ENCODE measurements at places on chromosomes 1 and 21.

DNA sequence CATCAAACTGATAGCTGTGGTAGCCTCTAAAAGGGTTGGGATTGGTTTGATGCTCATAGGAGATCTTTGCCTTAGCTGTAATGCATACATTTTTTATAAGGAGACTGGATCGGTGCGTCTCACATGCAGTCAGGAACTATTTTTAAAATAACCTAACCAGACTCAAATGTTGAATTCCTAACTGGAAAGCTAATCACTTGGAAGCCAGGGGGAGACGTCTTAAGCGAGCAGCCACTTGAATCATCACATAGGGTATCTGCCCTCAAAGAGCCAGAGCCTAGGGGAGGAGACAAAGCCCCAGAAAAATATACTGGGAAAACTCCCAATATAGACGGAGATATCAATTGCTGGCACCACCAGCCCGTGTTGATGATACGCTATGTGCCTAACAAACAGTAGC, 61.7 kb upstream of the PUM1 start:
- no peak for DNase-seq

- DNase-seq: no peak
Measured at GRCh38 chr1:41351262-41352151, 9.7 kb upstream of the FOXO6 start.

DNA sequence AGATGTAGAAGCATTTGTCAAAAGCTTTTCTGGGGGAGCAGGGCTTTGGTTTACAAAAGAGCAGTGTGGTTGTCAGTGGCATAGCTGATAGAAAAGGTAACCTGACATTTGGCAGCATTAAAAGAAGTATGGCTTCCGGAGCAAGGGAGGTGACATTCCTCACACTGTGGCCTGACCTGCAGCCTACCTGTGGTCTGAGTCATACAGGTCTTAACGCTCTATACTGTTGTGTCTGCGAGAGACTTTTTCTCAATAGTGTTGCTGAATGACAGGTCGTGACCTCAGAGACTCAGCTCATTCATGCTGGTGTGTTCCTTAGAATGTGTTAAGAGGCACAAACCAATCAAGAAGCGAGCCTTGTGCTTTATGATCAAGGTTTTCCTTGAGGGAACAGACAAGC, 19.3 kb downstream of the PHGDH start:
- no peak for DNase-seq

DNA sequence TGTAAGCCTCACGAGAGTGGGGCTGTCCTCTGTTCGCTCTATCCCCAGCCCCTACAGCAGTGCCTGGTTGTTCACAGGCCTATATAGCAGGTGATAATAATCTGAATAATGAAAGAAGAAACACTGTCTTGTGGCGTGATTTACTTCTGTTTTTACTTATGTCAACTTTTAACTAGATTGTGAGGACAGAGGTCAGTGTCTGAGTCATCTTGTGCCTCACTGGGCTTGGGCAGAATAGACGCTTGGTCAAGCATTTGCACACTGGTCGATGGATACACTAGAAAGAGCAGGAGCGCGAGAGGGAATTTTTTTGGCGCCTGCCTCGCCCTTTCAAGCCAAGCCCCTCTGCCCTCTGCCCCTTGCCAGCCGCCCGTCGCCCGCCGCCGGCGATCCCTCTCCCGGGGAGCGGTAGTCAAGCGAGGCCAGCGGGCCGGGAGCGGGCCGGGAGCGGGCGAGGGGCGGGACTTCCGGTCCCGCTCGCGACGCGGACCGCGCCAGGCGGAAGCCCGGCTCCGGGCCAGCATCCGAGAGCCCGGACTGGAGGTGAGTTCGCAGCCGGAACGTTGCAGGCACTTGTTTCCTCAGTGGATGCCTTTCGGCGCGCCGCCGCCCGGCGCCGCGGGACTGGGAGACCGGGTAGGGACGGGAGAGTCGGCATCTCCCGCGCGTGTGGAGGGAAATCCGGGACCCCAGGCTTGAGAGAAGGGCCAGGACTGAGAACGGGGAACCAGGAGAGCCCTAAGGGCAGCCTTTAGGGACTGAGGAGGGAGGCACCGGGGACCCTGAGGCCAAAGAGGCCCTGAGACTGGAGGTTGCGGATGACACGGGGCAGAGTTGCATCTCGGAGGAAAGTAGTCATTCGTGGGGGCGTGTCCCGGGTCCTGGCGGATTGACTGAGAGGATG, at the start of gene DISP1:
Gene DISP1, plus strand, starts transcription at position 504 of the 904 bp plus-strand sequence. CDS start 127,785 bp downstream, outside the sequence.
- DNase-seq: peak; percentile 93

DNA sequence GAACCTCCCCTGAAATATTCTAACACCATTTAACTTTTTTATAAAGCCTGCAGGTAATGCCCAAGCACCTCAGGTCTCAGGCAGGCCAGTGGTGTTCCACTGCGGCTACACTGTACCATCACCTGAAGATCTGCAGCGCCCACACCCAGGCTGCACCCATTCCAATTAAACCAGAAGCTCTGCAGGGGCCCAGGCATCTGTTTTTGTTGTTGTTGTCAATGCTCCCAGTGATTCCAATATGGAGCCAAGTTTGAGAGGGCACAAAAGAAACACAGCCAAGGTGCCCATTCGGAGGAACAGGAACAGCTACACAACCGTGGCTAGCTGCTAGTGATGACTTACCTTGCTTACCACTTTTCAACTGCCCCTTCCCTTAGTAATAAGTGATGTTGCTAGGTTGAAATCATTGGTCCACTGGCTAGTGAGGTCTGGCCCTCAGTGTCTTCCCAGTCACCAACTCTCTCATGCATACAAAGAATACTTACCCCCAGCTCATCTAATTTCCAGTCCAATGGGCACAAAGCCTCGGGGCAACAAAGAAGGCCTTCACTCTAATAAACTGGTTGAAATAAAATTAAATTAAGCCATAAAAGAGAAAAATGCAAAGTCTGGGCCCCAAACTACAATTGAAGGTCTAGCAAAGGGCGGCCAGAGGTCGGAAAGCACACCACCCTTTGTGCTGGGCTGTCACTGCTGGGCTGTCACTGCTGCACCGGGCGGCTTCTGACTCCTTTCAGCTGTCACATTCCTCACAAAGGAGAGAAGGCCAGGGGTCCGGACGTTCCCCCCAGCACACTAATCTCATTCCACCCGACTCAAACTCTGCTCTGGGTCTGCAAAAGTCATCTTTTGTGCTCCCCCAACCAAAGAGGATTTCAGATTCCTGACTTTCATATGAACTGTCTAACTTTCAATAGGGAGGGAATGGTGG, 34.9 kb downstream of the SIPA1L2 start:
- peak; percentile 54 for DNase-seq

DNA sequence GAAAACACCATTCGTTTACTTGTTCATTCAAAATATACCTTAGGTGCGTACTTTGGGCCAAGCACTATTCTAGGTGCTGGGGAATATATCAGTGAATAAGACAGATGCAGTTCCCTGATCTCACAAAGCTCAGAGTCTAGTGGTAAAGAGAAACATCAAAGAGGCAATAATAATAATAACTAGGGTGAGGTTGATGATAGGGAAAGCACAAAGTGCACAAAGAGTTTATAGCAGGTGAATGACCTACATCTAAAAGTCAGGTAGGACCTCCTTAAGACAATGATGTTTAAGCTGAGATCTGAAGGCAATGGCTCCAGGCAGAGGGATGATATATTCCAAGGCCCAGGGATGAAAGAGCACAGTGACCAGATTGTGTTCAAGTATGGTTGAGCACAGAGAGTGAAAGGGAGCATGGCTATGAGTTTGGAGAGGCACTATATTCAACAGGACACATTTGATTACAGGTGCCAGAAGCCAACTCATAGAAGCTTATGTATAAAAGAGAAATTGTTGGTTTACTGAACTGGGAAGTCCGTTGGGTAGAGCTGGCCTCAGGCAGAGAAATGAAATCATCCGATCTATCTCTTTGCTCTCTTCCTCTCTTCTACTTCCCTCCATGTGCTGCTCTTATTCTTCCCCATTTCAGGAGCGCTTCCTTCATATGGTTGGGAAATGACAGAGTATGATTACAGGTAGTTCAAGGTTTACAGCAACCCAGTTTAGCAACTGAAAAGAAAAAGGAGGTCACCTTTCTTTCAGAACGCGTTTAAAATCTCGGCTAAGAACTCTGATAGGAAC, 23.0 kb upstream of the CCT8 start:
- DNase-seq: no peak

DNA sequence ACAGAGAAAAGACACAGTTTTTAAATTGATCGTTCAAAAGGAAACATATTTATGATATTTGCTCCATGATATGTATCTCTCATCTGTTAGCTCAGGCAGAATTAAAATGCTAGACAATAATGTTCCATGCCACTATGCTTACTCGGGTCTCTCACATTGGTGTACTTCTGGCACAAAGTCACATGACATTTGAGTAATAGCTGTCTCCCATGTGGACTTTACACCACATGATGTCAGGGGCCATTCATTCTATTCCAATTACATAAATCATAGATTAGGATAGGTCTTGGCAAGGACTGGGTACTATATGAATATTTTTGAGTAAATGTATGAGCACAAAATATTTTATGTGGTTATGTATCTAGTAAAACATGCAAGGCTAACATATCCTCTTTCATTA, 648.4 kb downstream of the PLA2G4A start:
- no peak for DNase-seq

DNA sequence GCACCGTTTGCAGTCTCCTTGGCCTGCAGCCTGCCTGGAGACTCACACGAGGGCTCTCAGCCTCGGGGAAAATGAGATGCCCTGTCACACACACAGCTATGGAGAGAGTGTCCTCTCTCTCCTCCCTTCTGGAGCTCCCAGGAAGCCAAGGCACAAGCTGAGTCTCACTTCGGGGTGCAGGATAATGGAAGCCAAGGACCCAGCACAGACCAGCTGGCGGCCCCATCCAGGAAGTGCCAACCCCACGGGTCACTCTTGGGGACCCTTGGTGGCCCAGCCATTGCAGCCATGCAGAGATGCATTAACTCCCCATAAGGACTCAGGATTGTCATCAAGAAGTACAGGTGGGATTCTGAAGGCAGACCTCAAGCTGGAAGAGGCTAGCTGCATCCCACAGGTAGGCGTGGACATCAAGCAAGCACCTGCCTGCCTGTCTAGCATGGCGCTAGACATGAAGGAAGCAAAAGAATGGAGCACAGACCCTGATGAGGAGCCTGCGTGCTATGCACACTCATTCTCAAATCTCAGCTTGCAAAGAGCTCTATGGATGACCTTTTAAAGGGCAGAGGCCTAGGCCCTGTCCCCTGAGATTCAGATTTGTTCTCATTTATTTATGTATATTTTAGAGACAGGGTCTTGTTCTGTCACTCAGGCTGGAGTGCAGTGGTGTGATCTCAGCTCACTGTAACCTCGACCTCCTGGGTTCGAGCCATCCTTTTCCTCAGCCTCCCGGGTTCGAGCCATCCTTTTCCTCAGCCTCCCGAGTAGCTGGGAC, 49.9 kb downstream of the IRF2BP2 start:
- no peak for DNase-seq

DNA sequence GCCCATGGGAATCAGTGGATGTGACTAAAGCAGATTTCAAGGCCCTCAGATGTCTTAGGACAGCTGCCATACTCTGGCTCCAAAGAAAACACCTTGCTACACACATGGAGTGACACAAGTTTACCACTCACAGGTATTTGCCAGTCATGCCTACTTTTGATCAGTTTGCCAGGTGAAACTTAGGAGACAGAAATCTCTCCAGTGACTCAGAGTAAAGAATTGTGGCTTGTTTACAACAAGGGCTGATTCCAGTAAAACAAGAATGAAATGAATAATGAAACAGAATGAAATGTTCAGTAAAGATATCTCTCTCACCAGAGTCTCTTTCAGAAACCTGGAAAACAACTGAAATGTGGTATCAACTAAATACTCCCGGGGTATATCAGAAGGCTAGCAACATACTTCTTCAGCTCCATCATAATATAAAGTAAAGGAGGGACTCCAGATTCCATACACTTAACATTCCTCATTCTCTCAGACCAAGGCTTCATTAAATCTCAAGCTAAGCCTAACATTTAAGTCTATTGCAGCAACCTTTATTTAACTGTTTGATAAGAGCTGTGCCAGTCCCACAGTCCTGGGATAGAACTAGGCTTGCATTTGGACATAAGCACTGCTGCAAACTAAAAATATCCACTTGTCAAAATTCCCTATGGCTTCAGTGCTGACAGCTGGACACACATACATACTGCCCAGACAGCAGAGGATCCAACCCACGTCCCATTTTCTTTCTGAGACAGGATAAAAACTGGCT, 143.3 kb downstream of the SIPA1L2 start:
- DNase-seq: no peak

DNA sequence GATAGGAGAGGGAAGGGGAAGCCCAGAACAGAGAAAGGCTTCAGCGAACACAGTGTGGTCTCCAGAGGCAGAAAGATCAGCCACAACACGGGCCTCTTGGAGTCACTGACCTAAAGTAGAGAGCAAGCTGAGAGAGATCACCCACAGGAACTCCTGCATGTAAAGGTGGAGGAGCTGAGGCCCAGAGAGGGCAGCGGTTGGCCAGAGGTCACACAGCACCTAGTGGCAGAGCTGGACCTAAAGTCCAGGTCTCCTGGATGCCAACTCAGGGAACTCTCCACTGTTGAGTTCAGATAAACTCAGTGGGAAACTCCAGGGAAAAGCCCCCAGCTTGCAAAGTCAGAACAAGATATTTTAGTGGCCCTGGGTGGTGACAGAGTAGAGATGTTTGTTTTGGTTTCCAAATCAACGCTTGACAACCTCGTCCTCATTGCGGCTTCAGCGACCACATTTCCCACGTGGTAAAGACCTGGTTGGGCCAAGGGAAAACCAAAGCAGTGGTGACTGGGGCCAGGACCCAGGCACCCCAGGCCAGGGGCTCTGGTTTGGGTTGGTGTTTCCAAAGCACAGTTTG, 4.6 kb downstream of the IFFO2 start:
- DNase-seq: no peak

- no peak for DNase-seq
Measured at GRCh38 chr21:44881198-44881872, 7.8 kb upstream of the PTTG1IP start.

DNA sequence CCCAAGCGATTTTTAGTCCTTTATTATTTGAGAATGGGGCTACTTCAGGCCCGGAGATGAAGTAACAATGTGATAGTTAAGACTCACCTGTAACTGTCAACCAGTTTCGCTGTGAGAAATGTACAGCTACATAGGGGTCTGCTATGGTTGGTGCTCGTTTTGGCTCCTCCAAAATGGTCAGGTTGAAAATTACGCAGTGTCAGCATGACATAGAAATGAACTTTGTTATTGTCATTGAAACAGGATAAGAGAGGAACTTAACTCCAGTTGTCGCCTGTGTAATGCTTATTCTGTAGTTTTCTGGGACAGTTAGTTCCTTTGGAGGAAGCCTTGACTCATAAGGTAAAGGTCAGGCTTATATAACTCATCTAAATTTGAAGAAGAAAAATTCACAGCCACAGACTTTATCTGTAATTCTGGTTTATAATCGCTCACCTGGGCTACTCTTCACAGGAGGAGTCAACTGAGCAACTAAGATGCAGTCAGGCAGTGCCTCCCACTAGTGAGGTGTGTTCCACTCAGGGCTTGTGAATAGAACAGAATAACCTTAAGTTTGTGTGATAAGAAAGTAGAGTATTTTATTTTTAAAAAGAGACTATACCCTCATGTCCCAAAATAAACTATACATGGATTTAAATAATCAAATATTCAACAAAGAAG, 130.9 kb downstream of the CD247 start:
- no peak for DNase-seq

DNA sequence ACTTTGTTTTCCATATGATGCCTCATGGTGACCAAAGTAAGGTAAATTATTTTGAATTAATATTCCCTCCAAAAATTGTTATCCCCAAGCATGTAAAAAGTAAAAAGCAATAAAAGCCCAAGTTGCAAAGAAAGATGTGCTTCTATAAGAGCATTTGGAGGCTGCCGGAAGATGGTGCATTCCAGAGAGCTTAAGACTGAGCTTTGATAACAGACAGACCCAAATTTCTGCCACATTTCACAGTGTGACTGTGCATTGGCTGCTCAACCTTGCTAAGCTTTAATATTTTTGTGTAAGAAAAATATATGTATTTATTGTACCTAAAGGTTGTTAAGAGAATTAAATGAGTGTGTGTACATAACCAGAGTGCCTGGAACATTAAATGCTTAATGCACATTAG, 67.9 kb downstream of the CYYR1 start:
- DNase-seq: no peak

Measured in retina (tissue), 1 donor.